Fibroblast of skin of back (primary cell): ENCODE measurements at places on chromosomes 5 and 9.

GRCh38 chr9:71886015-71886414 lies 25.0 kb downstream of the ABHD17B start:
- DNase-seq, result no peak

GRCh38 chr9:8685825-8686224 lies 886.2 kb upstream of the DMAC1 start:
- no peak for DNase-seq

- no peak for DNase-seq
Observed at GRCh38 chr9:1053986-1054425, 3.8 kb downstream of the DMRT2 start.

DNA sequence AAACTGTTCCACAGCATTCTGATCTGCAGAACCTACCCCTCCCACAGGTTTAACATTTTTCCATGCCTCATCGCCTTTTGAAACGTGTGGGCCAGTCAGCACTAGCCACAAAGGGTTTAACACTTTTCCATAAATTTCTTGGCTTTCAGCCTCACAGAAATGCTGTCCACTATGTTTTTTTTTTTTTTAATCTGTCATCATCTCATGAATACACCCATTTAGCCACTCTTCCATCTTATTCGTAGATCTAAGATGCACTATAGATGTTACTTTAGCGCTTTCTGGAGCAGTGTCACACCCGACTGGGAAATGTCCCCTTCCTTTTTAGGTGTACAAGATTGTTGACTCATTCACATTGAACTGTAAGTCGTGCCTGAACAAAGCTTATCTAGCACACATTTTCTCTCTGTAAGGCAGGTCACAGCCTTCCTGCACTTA lies 62.3 kb downstream of the GCNT1 start:
- DNase-seq, result no peak

DNA sequence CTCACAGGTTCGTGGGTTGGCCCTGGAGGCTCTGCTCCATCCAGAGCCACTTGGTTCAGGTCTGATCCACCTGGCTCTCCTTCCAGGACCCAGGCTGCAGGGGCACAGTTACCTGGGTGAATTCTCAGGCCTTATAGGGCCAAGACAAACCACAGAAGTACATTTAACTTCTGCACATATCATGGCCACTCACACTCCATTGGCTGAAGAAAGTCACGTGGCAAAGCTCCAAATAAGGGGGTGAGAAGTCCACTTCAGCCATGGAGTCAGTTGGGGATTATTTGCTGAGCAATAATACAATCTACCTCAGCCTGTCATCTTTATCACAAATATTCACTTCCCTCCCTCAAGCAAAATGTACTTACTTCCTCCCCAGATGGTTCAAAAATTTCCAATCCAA lies 83.6 kb downstream of the MACROH2A1 start:
- DNase-seq, result no peak

DNA sequence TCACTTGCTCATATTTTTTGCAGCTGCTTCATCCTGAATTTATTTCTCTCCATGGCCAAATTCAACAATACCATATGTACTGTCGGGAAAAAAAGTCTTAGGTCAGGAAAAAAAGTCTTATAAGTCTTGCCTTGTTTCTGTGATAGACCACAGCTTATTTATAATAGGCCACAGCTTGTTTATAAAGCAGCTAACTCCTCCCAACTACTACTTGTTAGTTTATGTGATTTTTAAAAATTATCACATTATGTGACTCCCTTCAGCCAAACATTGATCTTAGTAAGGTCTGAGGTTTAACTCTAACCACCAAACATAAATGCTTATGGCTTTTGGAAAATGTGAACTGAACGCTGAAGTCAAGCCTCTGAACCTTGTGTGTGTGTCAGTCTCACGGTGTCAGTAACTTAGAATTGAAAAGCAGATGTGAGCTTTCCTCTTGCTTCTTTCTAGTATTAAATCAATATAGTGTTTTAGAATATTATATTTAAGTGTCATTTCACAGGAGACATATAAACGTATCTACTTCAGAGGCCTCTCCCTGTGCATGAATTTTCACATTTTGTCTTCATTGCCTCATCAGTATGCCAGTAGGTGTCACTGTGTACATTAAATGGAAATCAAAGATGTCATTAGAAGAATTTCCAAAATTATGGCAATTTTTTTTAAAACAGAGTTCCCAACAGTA lies 51.3 kb downstream of the SNX24 start:
- DNase-seq, result peak; percentile 27

GRCh38 chr5:142015781-142016533 lies 3.1 kb upstream of the GNPDA1 start:
- DNase-seq, result peak; percentile 23

- DNase-seq, result peak; percentile 99
Observed at GRCh38 chr9:134564431-134565170, 77.0 kb upstream of the COL5A1 start.

GRCh38 chr5:51843893-51844292 lies 460.6 kb downstream of the ISL1 start:
- DNase-seq, result no peak

GRCh38 chr5:111635916-111636570 lies 121.0 kb downstream of the NREP start:
- no peak for DNase-seq

DNA sequence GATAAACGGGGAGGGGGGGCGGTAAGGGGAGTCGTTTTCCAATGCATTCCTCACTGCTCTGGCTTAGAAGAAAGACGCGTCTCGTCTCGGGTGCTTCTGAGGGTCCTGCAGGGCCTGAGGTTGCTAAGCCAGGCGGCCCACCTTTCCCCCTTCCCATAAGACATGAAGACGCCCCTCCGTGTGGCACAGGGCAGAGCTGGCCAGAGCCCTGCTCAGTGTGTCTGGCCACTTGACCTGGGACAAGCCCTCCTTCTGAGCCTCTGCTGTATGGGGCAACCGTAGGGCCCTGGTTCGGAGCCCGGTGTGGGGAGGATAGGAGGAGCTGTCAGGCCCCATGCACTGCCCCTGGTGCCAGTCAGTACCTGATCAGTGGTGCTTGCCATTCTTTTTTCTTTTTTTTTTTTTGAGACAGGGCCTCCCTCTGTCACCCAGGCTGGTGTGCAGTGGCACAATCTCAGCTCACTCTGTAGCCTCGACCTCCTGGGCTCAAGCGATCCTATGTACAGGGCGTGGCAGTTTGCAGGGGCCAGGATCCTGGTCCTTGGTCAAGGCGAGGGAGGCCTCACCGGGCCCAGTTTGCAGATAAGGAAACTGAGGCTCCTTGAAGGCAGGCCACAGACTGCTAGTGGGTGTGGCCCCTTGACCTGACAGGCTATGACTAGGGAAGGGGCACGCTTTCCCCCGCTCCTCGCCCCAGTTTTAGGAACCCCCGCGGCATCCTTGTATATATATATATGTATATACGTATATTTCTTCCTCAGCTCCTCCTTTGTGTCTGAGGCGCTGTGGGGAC lies 172.3 kb upstream of the IER5L start:
- DNase-seq, result no peak

DNA sequence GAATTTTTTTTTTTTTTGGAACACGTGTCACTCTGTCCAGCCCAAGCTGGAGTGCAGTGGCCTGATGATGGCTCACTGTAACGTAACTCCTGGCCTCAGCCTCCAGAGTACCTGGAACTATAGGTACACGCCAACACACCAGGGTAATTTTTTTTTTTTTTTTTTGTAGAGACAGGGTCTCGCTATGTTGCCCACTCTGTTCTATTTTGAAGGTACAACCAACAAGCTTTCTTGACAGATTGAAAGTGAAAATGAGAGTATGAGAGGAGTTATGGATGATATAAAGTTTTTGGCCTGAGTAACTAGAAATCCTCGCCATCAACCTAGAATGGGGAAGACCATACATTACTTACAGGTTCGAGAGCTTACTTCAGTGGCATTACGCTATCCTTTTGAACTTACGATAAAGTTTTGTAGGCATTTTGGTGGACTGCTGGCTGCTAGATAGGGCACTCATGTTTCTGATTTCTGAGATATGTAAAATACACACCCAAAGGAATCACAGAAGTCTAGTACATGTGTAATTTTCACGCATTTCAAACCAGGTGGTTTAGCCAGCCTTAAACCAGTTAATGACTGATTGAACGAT lies 806 bp upstream of the CDC42SE2 start:
- no peak for DNase-seq

GRCh38 chr5:143771189-143771588 lies 40.8 kb upstream of the HMHB1 start:
- DNase-seq, result no peak

GRCh38 chr9:127885508-127886281 lies 8.2 kb upstream of the AK1 start:
- no peak for DNase-seq

DNA sequence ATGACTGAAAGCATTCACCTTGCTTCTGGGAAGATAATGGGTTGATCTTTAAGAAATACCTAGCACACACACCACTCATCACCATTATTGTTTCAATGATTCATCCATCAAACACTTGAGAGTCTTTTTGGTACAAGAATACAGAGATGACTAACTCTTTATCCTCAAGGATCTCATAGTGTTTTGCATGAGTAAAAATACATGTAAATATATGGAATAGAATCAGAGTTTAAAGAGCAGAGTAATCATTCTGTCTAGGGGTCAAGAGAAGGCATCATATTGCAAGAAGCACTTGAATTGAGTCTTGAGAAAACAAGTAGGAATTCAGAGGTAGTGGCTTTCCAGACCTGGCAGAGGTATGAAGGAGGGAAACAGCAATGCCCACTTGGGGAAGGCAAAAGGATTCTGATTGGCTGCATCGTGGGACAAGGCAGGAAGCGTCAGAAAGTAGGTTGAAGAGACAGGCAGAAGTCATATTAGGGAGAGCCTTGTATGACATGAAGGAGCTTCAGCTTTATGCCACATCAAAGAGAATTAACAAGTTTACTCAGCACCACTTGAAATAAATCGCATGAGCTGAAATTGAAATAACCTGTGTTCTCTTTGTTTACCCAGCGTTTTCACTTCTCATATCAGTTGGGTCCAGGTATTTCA lies 542.5 kb downstream of the TLE1 start:
- DNase-seq, result peak; percentile 74

- no peak for DNase-seq
Observed at GRCh38 chr5:170523142-170523551, 19.3 kb downstream of the KCNIP1 start.

DNA sequence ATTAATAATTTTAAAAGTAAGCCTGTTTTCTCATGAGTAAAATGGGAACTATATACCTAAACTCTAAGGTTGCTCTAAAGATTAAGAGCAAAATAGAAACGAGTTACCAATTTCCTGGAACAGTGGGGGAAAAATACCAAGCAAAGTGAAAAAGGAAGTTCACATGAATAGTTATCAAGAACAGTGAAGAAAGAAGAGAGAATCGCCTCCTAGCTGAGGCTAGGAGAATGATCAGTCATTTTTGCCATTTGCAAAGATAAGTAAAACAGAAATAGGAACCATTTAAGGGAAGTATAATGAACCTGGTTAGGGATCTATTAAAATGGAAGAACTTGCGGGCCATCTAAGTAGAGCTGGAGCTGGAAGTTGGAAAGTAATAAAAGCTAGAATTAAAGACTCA lies 50.7 kb downstream of the P4HA2 start:
- no peak for DNase-seq

DNA sequence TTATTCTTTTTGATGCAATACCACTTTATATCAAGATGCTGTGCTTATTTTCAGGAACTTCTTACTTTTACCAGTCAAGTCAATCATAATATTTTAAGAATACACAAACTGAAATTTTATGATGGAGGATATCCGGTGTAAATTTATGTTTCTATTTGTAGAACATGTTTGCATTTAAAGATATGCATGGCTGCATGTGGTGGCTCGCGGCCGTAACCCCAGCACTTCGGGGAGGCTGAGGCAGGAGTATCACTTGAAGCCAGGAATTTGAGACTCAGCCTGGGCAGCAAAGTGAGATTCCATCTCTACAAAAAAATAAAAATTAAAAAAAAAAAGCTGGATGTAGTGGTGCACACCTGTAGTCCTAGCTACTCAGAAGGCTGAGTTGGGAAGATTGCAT lies 73.5 kb upstream of the ALDH1A1 start:
- DNase-seq, result no peak

DNA sequence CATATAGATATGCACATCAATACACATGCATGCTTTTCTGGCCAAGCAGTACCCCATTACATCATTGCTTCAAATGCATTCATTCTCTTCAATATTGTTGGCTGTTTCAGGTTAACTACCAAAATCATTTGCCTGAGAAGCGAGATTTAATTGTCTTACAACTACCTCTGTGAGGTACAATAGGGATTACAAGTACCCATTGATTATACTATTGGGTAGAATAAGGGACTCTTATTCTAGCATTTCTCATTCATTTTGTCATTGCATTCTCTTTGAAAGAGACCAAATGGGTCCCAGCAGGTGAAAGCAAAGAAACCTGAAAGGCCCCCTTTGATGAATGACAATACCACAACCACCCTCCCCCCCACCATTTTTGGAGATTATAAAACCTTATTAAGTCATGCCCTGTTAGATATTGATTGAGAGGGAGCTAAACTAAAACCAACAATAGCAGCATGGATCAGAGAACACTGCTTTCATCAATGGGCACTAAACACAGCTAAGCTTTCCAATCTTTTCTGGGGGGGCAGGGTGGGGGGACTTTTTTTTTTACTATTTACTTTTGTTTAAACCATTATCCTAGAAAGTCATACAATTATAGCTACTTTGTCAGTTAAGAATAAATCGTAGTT lies 375.0 kb upstream of the CCNH start:
- no peak for DNase-seq

- peak; percentile 57 for DNase-seq
Observed at GRCh38 chr9:22208846-22209585, 199.9 kb upstream of the CDKN2B start.

GRCh38 chr9:33120620-33121019 lies 44.1 kb upstream of the SMU1 start:
- no peak for DNase-seq

DNA sequence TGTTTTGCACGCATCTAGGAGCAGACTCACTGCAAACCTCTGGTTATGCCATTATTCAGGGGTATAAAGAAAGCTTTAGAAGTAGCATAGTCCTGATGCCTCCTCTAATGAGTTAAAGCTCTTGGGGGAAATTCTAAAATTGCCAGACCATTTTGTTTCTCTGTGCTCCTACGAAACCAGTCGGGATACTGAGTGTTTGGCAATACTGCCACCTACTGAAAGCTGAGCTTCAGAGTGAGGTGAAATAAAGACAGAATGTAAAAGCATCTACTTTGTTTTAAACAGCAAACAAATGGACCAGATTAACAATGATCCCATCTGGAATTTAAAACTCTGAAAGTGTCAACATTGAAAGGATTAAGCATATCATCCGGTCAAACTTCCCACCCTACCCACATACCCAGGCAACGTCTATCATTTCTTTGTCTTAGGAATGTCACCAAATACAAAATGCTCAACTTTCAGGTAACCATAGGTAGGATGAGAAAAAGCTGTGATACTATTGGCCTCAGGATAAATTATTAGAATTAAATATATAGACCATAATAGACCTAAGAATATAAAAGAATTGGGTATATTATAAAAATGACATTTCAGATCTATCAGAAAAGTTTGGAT lies 77.8 kb upstream of the SHISAL2B start:
- peak; percentile 61 for DNase-seq

- DNase-seq, result peak; percentile 79
Observed at GRCh38 chr5:172904643-172905345, 54.4 kb upstream of the RPL26L1 start.

GRCh38 chr5:67771221-67771620 lies 444.3 kb upstream of the PIK3R1 start:
- DNase-seq, result no peak
